ENCODE measurements at places on chromosomes 1 and 21.

DNA sequence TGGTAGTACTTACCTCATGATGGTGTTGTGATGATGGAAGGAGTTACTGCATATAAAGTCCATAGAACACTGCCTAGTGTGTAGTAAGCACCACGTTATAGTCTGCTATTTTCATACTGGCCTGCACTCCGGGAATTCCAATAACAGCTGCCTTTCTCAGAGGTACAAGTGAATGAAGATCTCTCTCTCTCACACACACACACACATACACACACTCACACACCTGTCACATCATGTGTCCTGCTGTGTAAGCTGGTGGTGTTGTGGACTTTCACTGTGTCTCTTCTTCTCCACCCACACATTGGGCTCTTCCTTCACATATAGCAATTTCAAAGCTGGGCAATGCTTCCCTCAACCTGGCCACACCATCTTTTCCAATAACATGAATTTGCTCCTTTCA, 33.4 kb upstream of the ST6GALNAC5 start:
- no peak for DNase-seq

DNA sequence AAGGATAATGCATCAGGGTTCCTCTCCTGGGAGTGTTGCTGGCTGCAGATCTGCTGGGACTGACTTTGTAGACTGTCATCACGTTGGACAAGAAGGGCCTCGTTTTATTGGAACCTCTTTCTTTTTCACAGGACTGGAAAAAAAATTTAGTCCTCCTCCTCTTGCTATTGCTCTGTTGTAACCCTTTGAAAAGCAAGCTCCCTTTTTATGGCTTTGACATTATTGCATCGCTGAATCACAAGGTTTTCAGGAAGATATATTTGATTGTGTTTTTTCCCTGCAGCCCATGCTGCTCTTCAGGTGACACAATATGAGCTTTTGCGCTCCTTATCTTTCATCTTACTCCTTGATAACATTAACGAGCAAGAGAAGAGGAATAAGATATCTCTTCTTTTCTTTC, 290.9 kb downstream of the CAMTA1 start:
- DNase-seq = no peak

DNA sequence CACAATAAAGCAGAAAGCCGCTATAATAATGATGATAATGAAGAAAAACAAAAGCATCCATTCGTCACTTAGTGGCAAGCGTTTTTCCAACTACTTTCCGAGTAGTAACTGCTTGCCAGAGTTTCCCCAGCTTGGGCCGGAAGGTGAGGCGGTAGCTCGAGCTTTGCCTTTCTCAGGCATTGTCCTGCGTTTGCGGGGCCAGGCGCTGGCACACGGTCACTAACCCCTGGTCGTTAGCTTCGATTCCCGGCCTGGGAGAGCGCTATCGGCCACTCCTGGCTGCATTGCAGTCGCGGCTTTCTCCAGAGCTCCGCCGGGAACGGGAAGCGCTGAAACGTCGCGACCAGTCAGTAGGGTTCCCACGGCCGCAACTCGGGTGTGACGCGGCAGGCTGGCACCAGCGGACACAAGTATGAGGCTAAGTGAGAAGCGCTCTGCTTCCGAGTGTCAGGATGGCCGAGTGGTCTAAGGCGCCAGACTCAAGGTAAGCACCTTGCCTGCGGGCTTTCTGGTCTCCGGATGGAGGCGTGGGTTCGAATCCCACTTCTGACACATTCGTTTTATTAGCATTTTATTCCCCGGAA, 14.6 kb upstream of the ZNF692 start:
- peak; percentile 96 for DNase-seq

DNA sequence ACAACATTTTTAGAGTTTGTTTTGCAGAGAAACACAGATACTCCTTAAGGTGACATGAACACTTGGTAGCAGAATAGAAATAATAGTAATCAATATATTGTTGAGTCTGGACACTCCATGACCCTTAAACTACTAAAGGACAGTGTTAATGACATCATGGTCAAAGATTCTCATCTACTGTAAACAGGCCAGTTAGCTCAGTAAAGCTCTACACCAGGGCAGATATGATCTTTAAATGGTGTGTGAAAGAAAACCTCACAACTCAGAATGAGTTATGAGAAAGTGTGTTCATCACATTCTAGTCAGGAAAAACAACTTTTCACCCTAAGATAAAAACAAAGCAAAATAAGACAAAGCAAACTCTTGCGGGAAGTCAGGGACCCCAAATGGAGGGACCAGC, 58.1 kb upstream of the ADAMTS5 start:
- DNase-seq = no peak

DNA sequence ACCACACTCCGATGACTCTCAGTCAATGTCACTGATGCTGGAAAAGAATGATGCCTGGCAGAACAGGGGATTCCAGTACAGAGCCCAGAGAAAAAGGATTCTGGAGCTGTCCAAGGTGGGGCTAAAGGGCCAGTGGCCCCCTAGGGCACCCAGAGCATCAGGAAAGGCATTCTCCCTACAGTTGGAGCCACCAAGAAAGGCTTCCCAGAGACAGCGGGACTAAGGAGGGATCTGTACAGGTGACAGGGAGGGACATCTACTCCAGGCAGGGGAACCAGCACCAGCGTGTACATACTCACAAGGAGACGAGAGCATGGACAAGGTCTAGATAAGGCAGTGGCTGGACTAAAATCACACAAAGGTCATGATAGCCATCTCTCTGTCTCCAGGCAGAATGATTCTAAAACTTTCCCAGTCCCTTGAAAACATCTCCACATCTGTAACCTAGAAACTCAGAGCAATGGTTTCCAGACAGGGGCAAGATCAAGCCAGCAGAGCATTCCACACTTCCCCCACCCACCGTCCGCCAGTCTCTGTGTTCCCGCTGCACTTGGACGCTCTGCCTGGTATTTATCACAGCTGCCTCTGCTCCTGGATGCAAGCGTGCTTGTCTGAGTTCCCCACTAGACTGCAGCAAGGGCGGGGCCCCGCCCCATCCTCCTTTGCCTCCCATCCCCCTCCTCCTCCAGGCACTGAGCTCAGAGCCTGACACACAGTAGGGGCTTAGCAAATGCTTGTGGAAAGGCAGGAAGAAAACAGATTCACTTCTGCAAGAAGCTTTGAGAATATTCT, 111.6 kb upstream of the ZC3H12A start:
- DNase-seq = no peak

GRCh38 chr1:236072001-236072400, 7.1 kb upstream of the NID1 start:
- DNase-seq = no peak

GRCh38 chr1:53183095-53183990, 13.3 kb upstream of the CPT2 start:
- DNase-seq = no peak

DNA sequence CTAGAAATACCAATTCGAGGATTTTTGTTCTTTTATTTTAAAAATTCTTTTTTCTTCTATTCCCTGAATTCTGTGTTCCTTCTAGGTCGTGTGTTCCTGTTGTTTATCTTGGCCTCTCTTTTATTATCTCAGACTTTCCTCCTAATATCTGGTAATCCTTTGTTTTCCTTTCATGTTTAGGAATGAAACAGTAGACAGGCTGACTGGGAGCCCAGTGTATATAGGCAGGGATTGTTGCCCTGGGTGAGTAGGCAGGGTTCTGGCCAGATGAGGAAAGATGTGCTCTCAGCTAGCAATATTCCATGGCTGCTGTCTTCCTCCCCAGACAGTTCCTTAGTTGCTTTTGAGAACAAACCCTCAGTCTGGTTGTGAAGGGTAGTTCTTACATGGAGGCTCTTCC, 161.8 kb upstream of the PDE4B start:
- no peak for DNase-seq

- no peak for DNase-seq
Observed at GRCh38 chr1:73998348-73998959, 199.5 kb downstream of the LRRIQ3 start.

Data from stimulated activated CD4-positive, alpha-beta T cell treated with anti-CD3 and anti-CD28 coated beads, Interleukin-1b, Interleukin-23, amount 100 ng/mL, for 48 hours (primary cell).